ENCODE measurements at places on chromosomes 5 and 9.

DNA sequence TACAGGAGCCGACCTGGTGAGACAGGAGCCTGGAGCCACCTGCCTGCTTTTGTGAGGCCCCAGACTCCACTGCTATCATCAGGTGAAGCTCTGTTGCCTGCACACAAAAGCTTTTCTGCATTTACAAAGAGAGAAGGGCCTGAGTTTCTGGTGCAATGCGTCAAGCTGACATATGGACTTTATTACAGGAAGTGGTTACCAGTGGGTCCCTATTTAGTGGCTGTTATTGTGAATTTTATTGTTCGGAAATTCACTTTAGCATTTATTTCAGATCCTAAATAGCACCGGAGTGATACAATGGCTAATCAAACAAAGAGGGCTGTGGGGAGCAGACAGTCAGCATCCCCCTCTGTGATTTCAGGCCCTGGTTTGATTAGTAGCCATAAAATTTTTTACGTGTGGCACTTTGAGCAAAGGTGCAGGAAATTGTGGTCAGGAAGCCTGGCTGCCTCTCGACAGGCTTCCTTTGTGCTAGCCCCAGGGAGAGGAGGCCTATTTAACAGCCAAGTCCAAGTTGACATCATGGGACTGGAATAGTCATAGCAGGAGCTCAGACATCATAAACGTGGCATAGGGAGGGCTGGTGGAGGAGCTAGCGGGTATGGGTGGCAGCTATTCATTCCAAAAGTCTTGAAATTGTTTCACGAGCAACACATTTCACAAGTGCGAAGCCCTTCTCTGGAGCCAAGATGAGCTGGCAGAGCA, 8.4 kb downstream of the TGFBI start:
- DNase-seq = peak; percentile 8

- DNase-seq = no peak
Observed at GRCh38 chr5:138701678-138702077, 51.5 kb upstream of the CTNNA1 start.

DNA sequence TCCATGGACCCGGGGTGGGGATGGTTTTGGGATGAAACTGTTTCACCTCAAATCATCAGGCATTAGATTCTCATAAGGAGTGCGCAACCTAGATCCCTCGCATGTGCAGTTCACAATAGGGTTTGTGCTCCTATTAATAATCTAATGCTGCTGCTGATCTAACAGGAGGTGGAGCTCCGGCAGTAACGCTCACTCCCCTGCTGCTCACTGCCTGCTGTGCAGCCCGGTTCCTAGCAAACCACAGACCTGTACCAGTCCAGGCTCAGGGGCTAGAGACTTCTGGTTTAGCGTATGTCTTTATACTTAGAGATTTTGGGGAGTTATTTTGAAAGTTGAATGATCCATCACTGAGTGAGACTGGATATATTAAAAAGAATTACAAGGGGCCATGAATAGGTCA, 50.2 kb downstream of the RICTOR start:
- DNase-seq = no peak

GRCh38 chr5:97495301-97495700, 312.3 kb upstream of the RIOK2 start:
- no peak for DNase-seq

GRCh38 chr5:133754575-133755169, 142.3 kb upstream of the FSTL4 start:
- DNase-seq = no peak

DNA sequence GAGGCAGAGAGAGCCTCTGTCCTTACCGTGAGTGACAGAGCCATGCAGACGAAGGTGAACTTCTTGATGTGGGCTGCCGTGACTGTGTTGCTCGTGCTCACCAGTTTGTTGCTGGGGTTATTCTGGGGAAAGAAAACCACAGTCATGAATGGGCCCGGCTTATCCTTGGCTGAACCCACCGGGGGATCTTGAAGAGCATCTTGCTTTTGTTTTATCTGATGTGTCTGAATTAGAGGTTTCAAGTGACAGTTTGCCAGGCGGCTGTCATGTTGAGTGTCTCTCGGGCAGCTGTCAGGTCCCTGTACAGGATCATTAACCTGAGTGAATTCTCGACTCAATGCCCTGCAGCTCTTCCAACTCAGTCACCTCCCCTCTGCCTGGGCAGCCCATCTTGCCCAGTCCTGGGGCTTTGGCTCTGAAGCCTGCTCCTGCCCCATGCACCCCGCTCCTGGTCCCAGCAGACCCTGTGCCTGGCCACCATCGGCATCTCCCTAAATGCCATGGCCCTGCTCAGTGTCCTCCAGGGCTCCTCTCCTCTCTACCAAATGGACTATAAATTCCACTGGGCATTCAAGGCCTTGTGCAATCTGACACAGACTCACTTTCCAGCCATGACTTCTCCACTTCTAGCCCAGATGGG, 77.4 kb downstream of the OTULIN start:
- DNase-seq = no peak

DNA sequence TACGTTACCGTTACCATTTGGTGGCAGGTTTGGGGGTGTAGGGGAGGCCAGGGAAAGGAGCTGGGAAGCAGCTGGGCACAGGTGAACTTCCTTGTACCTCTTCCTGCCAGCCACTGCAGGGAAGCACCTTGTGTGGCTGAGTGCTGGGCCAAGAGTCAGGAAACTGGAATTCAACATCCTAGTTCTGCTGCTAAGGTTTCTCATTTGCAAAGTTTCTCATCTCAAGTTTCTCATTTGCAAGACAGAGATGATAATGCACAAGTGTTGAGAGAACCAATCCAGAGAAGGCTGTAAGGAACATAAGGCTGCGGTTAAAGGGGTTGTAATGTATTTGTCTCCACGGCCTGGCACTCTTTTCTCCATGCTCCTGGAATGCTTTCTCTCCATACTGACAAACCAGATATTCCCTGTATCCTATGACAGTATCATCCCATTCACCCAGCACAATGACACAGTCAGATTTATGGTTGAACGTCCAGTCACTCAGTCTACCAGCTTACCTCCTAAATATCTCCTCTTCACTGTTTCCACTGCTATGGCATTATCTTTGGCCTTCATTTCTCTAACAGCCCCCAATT, 33.6 kb upstream of the LARP1 start:
- DNase-seq = no peak

DNA sequence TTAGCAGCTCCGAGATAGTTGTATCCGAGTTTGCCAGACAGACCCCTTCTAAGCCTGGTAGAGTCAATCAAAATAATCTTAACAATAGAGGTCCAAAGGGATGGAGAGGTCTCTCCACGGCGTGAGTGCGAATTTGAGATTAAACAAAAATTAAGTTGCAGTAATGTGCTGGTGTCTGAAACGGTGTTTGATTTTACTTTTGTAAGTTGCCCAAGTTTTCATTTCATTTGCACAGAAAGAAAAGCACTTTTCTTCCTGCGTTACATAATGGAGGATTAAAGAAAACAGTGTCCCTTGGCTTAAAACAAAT, 1.2 kb downstream of the IRX1 start:
- DNase-seq = no peak

GRCh38 chr5:74641735-74642542, 1.4 kb upstream of the ENC1 start:
- DNase-seq = no peak

DNA sequence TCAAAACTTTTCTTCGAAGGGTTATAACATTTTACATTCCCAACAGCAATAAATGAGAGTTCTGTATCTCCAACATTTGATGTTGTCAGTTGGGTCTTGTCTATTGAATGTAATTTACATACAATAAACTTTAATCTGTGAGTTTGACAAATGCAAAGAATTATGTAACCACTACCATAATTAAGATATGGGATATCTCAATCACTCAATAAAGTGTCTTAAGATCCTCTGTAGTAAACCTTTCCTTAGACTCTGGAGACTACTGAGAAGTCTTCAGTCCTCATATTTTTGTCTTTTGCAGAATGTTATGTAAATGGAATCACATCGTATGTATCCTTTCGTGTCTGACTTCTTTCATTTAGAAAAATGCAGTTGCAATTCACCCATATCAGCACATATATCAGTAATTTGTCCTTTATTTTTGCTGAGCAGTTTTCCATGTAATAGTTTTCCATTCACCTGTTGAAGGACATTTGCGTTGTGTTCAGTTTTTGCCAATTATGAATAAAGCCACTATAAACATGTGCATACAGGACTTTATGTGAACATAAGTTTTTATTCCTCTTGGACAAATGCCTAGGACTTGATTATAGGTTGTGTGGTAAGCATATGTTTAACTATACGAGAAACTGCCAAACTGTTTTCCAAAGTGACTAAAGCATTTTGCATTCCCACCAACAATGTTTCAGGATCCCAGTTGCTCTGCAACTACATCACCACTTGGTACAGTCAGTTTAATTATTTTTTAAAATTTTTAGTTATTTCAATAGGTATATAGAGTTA, 784.6 kb upstream of the ZNF608 start:
- no peak for DNase-seq

DNA sequence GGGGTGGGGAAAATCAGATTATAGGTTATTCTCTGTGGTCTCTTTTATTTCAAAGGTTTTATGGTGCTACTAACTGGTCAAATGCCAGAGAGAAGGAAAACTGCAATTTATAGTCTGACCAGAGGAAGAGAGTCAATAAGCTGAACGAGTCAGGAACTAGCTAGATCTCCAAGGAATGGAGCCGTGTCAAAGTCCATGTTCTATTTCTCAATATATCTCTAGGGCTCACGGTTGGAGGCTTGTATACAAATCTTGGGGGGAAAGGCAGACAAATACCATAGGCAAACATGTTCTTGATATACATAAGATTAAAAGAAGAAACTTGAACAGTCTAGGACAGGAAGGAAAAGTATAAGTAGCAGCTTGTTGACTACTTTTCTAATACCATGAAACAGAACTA, 627.1 kb downstream of the PDE4D start:
- DNase-seq = no peak

DNA sequence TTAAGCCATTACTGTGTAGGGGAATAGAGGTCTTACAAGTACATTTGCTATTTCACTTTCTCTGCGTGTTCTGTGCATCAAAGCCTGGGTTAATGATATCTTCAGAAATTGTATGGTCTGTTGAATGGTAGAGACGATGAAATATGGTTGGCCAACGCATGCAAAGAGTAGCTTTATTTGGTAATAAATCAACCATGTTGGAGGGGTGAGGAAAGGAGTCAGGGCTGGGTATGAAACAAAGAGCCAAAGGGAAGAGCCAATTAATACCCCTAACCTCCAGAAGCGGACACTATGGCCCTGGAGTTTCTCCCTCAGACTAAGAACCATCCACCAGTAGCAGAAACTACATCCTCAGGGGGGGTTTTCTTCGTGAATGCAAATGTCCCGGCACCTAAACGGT, 1974.0 kb upstream of the WWC1 start:
- no peak for DNase-seq

GRCh38 chr9:121529237-121529987, 29.8 kb upstream of the GGTA1 start:
- DNase-seq = no peak

GRCh38 chr5:96940586-96940985, 4.7 kb downstream of the LNPEP start:
- DNase-seq = no peak

- DNase-seq = no peak
Observed at GRCh38 chr5:33312571-33313549, 127.9 kb upstream of the TARS1 start.

- no peak for DNase-seq
Observed at GRCh38 chr5:43588842-43589241, 14.1 kb upstream of the NNT start.

- no peak for DNase-seq
Observed at GRCh38 chr9:83140061-83140460, 77.1 kb upstream of the RASEF start.

DNA sequence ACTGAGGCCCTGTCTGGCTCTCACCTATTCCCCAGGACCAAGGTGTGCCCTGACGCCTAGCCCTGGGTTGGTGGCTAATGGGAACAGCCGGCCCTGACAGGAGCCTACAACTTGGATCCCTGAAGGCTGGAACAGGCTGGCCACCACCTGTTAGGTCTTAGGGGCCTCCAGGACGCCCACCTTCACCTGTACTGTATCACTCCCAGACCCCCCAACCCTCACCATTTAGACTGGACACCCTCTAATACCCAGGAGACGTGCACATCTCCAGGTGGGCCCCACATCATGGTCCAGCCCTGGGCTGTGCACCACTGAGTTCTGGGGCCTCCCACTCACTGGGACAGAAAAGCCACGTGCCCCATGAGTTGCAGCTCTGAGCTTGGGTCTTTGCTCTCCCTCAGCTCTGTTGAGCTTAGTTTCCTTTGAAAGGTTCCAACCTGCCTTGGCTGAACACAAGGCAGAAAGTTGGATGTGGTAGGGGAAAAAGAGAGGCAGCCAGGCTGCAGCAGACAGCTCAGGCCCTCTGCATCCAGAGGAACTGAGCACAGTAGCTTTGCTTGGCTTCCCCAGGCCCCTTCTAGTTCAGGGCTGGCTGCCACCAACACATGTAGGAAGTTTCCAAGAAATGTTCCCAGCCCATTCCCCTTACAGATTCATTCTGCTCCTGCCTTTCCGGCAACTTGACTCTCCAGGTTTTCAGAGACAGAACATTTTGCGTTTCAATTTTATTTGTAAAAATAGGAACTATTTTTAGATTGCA, 116.8 kb upstream of the TBC1D2 start:
- DNase-seq = no peak

- DNase-seq = no peak
Observed at GRCh38 chr9:16901590-16901989, 31.1 kb upstream of the BNC2 start.

DNA sequence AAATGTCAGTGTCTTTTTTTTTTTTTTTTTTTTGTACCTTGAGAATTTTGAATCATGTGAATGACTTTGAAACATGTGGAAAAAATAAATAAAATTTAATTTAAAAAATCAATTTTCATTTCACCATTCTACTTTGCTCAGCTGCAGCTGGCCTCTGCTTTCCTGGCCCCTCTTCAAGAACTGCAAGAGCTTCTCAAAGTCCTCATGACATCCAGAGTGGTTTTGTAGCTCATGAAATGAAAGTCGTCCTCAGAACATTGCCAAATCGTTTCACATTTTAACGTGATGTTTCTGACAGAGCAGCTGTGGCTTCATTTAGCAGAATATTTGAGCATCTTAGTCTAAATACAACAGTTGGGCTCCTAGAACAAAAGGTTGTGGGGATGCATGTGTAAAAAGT, 47.9 kb upstream of the TMEM215 start:
- DNase-seq = no peak

- no peak for DNase-seq
Observed at GRCh38 chr9:89212171-89212570, 33.6 kb upstream of the SHC3 start.

DNA sequence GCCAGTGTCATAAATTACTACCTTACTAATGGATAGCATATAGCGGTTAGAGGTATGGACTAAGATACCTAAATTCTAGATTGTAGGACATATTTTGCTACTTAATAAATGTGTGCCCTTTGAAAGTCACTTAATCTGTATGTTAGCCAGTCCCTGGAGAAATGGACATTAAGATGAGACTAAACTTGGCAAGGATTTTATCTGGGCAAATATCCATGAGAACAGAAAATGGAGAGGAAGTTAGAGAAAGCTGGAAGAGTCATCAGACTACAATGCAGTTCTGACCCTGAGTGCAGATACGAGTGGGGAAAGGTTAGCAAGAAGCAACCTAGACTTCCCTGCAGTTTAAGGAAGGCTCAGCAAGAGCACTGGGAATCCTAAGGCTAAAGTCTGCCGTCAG, 33.0 kb downstream of the TBCA start:
- DNase-seq = no peak

GRCh38 chr9:28289746-28290145, 716.5 kb upstream of the C9orf72 start:
- no peak for DNase-seq

All from stimulated activated CD4-positive, alpha-beta T cell treated with anti-CD3 and anti-CD28 coated beads, Interleukin-4, amount 100 ng/mL, for 48 hours (primary cell).